ENCODE measurements at places on chromosomes 7 and 10. TPM values are rescaled to one million over a fixed set of nuclear protein-coding genes. Genes with fewer than 3 reads are reported as not detected.

Gene NPSR1
- not detected for total RNA-seq

Gene TBL2
- total RNA-seq, result 33.6 TPM

Gene TSPAN12
- total RNA-seq, result 76.5 TPM

Gene AZGP1
- total RNA-seq, result 10.0 TPM

Gene FAM24B
- 3.8 TPM for total RNA-seq

Gene PAPOLB
- 0.06 TPM for total RNA-seq

Gene IFIT2
- 12.2 TPM for total RNA-seq

Gene GNG11
- total RNA-seq, result 23.1 TPM

Gene MYH16
- not detected for total RNA-seq

Gene SAP25
- total RNA-seq, result 9.8 TPM

Gene GPR26
- total RNA-seq, result not detected

Gene HPSE2
- total RNA-seq, result 3.0 TPM

Gene MACROH2A2
- 21.7 TPM for total RNA-seq

Gene ACBD7
- 0.50 TPM for total RNA-seq

GRCh38 chr10:34223658-34224057, 591.4 kb downstream of the PARD3 start:
- no peak for DNase-seq

- peak; percentile 72 for DNase-seq
These were observed 78.3 kb downstream of the SNX10 start for GRCh38 chr7:26370011-26370410.

- DNase-seq, result no peak
These were observed at the start of gene TBATA for GRCh38 chr10:70785190-70785589. TSS of gene TBATA (minus strand) at chr10:70785377. CDS start at chr10:70783379, 1,998 bp downstream.

- no peak for DNase-seq
These were observed 4.9 kb upstream of the CAMK2B start for GRCh38 chr7:44330331-44330730.

- DNase-seq, result no peak
These were observed 167.1 kb upstream of the RHEB start for GRCh38 chr7:151686826-151687225.

GRCh38 chr7:6675807-6676405, 30.8 kb downstream of the ZNF12 start:
- no peak for DNase-seq

DNA sequence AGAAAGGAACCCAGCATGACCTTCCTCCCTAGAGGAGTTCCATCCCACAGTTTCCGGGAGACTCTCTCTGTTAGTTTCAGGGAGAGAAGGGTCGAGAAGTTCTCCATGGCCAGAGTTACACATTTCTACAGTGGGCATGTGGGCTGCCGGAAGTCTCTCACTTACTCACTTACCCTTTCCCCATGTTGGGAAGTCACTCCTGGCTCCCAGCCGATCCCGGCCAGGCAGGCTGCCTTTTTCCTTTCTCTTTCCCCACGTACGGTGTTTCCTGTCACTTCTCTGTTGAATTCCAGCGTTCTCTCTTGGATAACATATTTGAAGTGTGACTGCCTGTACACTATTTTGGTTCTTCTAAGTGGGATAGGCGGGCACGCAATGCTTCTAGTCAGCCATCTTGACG, 3.5 kb downstream of the TEX36 start:
- DNase-seq, result no peak

- DNase-seq, result no peak
These were observed 91.0 kb downstream of the GNAT3 start for GRCh38 chr7:80420876-80421275.

- no peak for DNase-seq
These were observed 36.4 kb downstream of the COPG2 start for GRCh38 chr7:130632111-130632510.

GRCh38 chr7:121164247-121164646, 164.6 kb upstream of the WNT16 start:
- no peak for DNase-seq

DNA sequence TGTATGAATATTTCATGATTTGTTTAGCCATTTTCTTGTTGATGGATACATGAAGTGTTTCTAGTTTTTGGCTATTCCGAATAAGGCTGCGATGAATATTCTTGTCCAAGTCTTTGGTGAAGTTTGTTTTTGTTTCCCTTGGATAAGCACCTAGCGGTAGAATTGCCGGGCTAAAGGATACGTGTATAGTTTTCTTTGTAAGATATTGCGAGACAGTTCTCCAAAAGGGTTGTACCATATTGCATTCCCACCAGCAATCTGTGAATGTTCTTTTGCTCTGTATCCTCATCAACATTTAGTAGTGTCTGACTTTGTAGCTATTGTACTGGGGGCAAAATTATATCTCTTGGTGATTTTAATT, 142.6 kb downstream of the DOCK1 start:
- no peak for DNase-seq

- DNase-seq, result no peak
These were observed 21.6 kb upstream of the TPK1 start for GRCh38 chr7:144857463-144857862.

DNA sequence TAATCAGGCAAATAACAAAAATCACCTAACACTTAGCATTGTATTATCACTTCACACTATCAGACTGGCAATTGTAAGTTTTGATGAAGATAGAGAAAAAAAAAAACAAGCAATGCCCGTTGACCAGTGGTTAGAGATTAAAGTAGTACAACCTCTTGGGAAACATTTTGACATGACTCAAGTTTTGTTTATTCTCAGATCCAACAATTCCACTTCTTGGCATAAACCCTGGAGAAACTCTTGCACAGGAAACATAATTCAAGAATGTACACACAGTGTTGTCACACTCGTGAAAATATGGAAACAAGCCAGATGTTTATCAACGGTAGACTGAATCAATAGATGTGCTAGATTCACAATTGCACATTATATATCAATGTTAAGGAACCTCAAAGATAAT, 37.2 kb downstream of the FRMD4A start:
- DNase-seq, result no peak

DNA sequence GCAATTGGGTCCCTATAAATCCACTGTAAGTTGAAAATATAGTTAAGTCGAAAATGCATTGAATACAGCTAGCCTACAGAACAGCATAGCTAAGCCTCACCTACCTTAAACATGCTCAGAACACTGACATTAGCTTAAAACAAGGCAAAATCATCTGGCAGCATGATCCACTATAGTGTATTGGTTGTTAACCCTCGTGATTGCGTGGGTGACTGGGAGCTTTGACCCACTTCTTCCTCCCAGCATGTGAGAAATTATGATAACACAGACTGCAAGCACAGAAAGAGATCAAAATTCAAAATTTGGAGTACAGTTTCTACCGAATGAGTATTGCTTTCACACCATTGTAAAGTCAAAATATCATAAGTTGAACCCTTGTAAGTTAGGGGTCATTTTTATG, 22.3 kb downstream of the CNTNAP2 start:
- DNase-seq, result no peak

DNA sequence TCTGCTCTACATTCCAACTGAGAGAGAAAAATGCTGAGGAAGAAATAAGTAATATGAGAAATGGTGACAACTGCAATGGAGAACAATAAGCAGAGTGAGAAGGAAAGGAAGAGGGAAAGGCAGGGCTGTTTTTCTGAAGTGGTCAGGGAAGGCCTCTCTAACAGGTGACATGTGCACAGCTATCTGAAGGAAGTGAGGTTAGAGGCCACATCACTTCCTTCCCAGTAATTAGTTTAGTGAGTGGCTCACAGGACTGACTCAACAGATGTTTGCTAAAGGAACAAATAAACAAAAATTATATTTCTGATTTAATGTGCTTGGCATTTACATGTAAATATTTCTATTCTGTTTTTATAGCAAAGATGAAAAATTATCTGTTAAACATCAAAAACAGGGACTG, 77.9 kb downstream of the ARHGAP21 start:
- DNase-seq, result no peak

GRCh38 chr10:86968271-86968993, at the start of gene ADIRF:
TSS of gene ADIRF (plus strand) at chr10:86968482. CDS start at chr10:86968545, 63 bp downstream.
- DNase-seq, result peak; percentile 66

GRCh38 chr10:31646519-31646918, 282.1 kb downstream of the ARHGAP12 start:
- DNase-seq, result no peak

DNA sequence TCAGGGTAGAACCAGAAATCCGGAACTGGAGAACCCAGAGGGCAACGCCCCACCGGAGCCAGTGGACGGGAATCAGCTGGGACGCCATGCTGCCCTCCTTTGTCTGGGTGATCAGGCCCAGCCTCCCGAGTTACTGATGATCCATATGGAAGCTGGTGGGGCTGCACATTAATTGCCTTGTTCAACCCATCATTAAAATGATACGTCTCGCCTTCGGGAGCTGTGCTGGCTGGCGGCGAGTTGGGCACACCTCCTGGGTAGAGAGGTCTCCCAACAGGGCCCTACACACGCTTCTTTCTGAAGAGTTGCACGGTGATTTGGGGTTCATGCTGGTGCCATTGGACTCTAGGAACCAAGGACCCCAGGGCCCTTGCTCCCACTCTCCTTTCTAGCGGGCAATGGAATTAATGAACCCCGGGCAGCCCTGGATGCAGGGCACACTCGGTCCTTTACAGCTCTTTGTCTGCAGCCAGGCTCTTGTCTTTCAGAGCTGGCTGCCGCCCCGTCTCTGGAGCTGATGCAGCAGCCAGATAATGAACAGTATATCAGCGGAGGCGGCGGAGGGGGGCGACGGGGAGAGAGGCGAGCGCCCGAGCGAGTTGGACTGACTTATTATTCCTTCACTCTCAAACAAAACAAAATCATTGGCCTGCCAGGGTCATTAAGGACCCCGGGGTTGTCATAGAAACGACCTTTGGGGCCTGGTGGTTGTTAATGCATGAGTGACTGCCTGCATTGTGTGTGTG, 412.2 kb upstream of the ZMIZ1 start:
- DNase-seq, result peak; percentile 95

- no peak for DNase-seq
These were observed 564.3 kb upstream of the SORCS1 start for GRCh38 chr10:107728807-107729206.

GRCh38 chr7:141477865-141478264, 73.3 kb upstream of the AGK start:
- DNase-seq, result no peak

GRCh38 chr7:26584987-26585665, 279.3 kb downstream of the SKAP2 start:
- no peak for DNase-seq

DNA sequence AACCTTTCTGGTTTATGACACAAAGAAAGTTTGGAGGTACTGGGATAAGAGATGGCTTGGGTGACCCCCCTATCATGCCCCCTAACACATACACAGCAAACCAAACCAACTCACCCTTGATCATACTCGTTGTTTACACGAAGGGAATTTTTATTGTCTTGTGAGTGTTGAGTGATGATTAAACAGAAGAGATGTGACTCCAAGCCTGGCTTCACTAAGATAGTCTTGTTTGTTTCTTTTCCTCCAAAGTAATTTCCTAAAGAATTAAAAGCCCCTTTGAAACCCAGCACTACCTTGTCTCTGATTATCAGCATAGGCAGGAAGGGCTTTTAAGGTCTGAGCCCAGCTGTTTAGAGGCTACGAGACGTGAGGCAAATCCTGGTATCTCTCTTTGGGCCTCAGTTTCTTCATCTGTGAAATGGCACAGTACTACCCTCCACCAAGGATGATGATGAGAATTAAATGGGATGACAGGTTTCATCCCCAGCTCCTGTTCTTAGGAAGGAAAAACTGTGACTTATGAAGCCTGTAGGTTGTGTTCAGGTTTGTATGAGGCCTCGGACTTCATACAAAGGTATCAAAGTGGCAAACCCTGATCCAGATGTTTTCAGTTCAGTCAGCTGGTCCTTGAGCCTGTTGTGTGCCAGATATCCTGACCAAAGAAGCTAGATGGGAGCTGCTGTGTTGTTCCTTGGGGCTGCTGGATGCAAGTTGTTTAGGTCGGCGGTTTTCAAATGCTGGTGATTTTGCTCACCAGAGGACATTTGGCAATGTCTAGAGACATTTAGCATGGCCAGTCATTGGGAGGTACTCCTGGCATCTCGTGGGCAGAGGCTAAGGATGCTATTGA, 51.8 kb downstream of the TCF7L2 start:
- no peak for DNase-seq

- peak; percentile 62 for DNase-seq
These were observed 44.1 kb downstream of the GLI3 start for GRCh38 chr7:42192851-42193461.

- DNase-seq, result peak; percentile 81
These were observed 35.2 kb downstream of the SGCE start for GRCh38 chr7:94620703-94621118.

DNA sequence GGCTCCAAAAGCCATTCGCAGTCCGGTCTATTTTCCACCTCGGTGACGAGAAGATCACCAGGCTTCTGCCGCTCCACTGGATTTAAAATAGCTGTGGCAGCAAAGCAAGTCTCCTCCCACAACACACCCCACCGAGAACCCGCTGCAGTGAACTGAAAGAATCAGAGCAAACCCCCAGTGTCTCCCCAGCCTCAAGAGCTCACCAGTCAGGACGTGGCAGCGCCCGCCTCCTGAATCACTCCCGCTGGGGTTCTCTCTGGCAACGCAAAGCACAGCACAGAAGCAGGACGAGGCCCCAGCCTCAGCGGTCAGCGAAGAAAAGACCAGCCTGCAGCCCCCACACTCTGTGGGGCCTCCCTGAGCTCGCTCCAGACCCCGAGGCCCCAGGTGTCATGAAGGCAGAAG, 126.1 kb upstream of the PPP2R2D start:
- DNase-seq, result peak; percentile 74

DNA sequence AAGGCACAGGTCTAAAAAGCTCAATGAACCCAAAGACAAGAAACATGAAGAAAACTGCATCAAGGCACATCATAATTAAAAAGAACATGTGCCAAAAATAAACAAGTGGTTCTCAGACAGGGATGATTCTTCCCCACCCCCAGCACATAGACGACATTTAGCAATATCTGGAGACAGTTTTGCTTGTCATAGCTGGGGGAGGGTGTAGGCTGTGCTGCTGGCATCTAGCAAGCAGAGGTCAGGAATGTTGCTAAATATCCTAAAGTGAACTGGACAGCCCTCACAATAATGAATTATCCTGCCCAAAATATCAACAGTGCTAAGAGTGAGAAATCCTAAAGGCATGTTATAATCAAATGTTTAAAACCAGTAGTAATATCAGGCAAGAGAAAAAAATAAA, 122.6 kb downstream of the MICU1 start:
- DNase-seq, result no peak

- DNase-seq, result peak; percentile 97
These were observed 1.0 kb downstream of the HSPB1 start for GRCh38 chr7:76303202-76304147.

- no peak for DNase-seq
These were observed 6.9 kb upstream of the MYOF start for GRCh38 chr10:93488956-93489528.

- no peak for DNase-seq
These were observed 117.2 kb downstream of the CDH23 start for GRCh38 chr10:71513936-71514335.

DNA sequence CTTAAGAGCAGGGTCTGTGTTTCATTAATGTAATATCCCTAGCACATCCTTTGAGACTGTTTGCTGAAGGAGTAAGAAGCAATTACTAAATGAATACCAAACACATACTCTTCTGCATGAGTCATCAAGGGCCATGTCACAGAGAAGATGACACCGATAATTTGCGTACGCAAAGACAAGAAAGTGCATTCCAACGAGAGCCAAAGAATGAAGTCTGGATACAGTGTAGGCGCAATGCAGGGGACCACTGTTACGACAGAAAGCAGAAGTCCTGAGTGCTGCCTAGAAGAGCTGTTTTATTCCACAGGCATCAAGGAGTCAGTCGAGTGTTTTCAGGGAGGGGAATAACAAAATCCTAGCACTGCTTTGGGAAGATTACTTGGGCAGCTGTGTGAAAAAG, 62.7 kb downstream of the VPS41 start:
- DNase-seq, result no peak
